ENCODE measurements at places on chromosomes 3 and 15. TPM values are rescaled to one million over a fixed set of nuclear protein-coding genes. Genes with fewer than 3 reads are reported as not detected.

DNA sequence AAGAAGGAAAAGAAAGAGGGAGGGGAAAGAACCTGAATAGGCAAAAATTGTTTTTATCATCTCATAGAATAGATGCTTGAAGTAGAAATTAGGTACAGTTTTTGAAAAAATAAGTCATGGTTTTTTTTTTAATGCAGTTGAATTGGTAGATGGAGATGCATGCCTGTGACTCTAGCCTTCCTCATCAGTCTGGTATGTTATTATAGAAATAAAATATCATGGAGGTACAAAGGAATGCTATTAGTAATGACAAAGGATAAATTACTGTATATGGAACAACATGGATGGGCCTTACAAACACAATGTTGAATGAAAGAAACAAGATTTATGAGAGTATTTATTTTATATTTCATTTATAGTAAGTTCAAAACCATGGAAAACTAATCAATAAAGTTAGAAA lies 162.4 kb upstream of the GALNT15 start:
- no peak for DNase-seq

- DNase-seq, result no peak
Observed at GRCh38 chr3:18501679-18502343, 76.7 kb upstream of the SATB1 start.

DNA sequence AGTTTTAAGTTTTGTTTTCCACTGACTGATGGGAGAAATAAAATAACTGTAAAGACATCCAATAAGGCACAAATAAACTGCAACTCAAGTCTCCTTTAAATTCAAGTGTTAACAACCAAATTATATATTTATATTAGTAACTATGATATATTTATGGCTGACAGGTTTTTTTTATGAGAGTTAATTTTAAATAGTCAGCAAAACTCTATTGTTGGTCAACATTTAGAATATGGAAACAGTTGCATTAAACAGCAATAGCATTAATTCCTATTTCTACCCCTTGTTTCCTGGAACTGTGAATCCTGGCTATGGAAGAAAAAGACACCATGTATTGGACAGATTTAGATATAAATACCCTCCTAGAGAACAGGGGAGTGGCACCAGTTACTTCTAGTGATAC lies 16.5 kb upstream of the DIPK2A start:
- DNase-seq, result no peak

DNA sequence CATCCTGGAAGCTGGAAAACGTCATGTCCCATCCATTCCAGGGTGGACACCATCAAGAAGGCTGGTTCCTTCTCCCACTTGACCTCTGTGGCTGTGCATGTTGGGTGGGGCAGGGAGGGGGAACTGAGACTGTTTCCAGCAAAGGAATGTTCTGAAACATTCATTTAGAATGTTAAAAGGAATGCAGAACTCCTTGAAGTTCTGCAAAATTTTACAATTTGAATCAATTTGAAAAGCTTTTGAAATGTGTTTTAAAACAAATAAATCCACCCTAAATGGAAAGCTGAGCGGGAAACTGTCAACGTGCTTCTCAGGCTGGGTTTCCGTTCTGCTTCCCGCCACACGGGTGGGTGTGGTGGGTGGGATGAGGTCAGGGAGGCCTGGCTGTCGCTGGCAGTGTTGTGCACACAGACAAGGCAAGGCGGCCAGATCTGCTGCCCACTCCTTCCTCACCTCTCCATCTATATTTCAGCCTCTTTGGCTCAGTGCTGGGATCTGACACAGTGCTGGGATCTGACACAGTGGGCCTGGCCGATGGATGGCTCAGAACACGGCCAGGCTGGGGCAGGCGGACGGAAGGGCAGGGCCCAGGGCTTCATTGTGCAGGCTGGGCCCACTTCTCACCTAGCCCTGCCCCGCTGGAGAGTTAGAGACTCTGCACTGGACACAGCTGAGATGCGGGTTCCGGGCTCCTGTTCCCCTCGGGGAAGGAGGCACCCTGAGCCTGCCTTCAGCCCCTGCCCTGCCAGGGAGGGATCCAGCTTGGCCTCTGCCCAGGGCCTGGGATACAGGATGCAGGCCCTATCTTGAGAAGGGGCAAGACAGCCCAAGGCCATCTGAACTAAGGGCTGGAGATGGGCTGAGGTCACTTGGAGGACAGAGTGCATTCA lies 110.4 kb downstream of the TMEM266 start:
- peak; percentile 71 for DNase-seq

The ANKRD34C gene
- total RNA-seq, result not detected

GRCh38 chr15:51766341-51766740 lies 14.9 kb downstream of the TMOD2 start:
- DNase-seq, result no peak

DNA sequence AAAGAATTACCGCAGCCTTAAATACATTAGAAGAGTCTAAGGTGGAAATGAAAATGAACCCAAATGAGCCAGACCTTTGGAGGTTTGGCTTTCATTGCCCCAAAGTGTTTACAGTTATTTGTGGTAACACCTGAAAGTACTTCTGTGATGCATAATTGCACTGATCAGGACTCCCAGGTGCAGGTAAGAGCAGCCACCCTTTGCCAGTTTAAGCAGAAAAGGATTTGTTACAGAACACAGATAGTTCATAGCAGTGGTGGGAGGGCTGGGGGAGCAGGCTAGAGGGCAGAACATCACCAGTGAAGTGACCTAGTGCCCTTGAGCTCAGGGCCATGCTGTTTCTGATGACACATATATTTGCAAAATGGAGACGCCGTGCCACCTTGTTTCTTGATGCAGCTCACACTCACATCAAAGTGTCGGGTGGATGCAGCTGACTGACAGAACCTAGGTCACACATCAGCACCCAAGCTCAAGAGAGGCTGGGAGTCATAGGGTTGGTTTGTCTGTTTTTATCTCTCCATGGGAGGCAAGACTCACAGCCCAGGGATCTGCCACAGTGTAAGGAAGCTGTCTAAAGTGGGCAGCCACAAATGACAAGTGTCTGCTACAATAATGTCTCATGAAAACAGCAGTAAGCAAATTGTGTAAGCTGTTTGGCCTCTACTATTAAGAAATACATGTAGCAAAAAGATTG lies 49.1 kb downstream of the NEK11 start:
- no peak for DNase-seq

DNA sequence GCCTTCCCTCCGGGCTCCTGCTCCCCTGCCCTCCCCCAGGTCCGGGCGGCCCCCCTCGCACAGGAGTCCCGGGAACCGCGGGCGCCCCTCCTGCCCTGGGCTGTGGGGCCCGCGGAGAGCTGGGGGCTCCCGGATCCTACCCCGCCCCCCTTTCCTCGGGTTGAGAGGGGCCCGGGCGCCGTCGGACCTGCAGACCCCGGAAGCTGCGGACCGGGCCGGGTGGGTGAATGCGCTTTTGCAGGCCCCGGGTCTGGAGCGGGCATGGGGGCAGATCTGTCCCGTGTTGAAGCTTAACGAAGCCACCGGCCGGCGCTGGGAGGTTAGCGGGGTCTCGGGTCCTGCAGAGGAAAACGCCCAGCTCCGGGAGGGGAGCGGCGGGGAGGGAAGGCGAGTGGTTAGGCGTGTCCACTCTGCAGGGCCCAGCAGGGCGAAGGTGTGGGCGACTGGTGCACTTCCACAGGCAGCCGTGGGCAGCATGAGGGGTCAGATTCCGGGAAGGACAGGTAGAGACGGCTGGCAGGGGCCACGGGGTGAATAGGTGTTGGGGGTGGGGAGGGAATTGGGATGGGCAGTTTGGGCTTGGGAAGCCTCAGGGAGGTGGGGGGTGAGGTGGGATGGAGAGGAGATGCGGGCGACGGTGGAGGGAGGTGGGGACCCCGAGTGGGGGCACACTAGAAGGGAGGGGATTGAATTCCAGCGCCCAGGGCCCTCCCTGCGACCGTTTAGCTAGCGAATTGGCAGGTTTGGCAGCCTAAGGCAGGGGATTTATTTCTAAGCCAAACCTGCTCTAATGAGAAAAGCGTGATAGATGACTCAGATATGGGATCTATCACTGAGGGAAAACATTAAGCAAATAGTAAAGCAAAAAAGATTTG lies 635 bp downstream of the CD276 start:
- peak; percentile 38 for DNase-seq

- no peak for DNase-seq
Observed at GRCh38 chr3:134441321-134441720, 44.5 kb downstream of the ANAPC13 start.

DNA sequence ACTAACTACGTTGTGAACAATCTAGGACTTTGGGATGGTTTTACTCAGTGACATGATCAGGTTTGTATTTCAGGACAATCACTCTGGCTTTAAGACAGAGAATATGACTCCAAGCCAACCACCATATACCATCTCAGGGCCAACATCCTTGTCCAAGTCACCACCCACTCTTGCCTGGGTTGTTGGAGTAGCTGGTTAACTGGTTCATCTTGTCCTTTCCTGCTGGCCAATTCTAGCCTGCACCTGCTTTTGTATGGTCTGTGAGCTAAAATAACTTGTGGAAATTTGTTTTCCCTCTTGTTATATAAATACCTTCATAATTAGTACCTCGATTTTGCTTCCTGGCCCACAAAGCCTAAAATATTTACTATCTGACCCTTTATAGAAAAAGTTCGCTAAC lies 306.8 kb upstream of the STT3B start:
- DNase-seq, result no peak

- peak; percentile 44 for DNase-seq
Observed at GRCh38 chr3:183555541-183556081, at the start of gene KLHL6. Gene KLHL6, minus strand, starts transcription at chr3:183555706. Its CDS starts 53 bp downstream, at chr3:183555653.

The SEMA5B gene
- total RNA-seq, result 0.72 TPM

DNA sequence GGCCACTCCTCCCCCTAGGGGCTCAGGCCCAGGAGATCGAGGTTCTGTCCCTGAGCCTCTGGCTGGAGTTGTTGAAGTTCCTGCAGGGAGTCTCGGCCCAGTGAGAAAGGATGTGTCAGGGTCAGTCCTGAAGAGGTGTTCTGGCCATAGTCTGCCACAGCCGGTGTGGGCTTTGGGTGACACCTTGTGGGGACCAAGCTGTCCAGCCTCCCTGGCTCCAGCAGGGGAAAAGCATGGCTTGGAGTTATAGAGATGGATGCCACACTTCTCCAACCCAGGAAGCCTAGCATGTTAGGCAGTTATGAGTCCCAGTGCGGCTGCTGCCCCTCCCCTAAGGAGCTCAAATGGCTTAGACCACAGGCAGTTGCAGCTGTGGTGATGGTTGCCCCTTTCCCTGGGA lies 945.6 kb upstream of the GBE1 start:
- DNase-seq, result no peak

DNA sequence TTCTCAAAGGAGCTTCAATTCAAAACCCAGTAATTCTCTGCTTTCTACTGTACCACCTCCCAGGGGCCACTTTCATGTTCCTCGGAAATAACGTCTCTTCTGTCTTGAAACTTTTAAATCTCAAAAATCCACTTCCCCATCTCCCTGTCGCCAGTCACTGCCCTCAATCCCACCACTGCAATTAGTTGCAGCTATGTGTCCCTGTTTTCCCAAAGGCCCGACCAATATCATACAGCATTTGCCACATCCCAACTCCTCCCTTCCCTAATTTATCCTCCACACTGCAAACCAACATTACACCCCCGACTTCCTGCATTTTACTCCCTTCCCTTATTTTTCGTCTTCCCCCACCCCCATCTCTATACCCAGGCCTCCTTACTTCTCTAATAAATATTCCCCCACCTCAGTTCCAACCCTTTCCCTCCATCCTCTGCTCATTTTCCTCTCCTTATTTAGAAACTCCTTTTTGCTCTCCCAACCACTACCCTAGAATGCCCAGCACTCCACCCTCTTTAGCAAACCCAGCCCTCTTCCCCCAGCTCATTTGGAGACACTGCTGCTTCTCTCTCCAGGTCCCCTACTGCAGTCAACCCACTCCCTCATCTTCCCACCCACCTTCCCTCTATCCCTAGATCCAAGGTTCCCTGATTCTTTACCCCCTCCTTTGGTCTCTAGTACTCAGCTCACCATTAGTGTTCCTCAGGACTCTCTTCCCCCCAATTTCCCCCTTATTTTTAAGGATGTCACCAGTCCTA lies 1.1 kb downstream of the NPTN start:
- peak; percentile 48 for DNase-seq

- DNase-seq, result no peak
Observed at GRCh38 chr15:48408327-48408726, 77.1 kb downstream of the DUT start.

DNA sequence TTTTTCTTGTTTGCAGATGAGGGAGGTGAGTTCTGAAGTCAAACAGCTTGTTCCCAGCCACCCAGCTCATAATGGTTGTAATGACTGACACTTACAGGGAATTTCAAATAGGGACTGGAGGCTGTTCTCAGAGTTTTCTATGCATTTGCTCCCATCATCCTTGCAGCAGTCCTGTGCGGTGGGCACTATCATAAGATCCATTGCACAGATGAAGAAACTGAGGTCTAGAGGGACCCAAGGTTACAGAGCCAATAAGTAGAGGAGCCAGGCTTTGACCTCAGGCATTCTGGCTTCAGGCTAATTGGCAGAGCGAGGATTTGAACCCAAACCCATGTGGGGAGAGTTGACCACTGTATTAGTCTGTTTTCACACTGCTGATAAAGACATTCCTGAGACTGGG lies 32.4 kb downstream of the FAH start:
- DNase-seq, result no peak

GRCh38 chr3:143040261-143040879 lies 39.0 kb downstream of the U2SURP start:
- DNase-seq, result no peak

DNA sequence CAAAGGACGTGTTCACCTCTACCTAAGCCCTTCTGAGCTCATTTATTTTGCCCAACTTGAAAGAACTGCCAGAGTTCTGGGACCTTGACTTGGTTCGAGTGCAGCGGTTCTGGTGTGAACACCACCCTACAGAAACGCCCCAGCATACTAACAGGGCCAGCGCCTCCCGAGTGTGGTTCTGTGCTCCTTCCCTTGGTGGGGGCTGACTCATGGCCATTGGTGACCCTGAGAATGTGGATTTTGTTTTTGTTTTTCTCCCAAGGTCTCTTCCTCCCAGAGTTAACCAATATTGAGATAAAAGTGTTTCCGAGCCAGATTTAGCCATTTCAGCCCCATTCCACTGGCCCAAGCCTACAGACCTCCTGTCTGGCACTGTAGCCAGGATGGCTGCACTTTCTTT lies 27.9 kb downstream of the SEMA7A start:
- peak; percentile 42 for DNase-seq

The ZNF80 gene
- not detected for total RNA-seq

The BFSP2 gene
- not detected for total RNA-seq

DNA sequence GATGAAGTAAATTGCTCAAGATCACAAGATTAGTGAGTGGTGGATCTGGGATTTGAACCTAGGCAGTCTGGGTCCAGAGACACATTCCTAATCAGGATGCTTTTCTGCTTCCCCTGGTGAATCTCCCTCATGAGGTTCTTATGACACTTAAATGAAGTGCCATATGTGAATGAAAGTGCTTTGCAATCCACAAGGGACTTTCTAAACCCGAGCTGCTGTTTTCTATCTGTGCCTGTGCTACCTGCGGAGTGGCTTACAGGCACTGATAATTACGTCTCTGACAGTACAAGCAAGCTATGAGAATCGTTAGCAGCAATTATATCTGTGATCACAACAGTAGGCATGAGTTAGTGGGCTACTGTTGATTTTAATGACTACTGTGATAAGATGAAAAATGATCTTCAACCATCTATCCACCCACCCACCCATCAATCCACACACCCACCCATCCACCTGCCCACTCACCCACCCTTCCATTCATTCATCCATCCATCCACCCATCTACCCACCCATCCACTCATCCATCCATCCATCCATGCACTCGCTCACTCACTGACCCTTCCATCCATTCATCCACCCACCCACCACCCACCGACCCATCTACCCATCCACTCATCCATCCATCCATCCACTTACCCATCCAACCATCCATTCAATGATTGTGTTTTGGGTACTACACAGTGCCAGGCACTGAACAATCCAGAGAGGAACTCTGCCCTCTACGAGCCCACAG lies 51.8 kb downstream of the ATP2B2 start:
- DNase-seq, result no peak

The DUOXA2 gene
- not detected for total RNA-seq

The RBM5 gene
- total RNA-seq, result 79.6 TPM
